ENCODE measurements at places on chromosomes 7 and 10.

GRCh38 chr10:24396396-24396795 lies 187.5 kb downstream of the KIAA1217 start:
- no peak for DNase-seq

DNA sequence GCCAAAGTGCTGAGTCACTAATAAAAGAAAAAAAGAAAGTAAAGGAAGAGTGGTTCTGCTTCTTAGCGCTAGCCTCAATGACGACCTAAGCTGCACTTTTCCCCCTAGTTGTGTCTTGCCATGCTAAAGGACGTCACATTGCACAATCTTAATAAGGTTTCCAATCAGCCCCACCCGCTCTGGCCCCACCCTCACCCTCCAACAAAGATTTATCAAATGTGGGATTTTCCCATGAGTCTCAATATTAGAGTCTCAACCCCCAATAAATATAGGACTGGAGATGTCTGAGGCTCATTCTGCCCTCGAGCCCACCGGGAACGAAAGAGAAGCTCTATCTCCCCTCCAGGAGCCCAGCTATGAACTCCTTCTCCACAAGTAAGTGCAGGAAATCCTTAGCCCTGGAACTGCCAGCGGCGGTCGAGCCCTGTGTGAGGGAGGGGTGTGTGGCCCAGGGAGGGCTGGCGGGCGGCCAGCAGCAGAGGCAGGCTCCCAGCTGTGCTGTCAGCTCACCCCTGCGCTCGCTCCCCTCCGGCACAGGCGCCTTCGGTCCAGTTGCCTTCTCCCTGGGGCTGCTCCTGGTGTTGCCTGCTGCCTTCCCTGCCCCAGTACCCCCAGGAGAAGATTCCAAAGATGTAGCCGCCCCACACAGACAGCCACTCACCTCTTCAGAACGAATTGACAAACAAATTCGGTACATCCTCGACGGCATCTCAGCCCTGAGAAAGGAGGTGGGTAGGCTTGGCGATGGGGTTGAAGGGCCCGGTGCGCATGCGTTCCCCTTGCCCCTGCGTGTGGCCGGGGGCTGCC lies at the start of gene IL6:
IL6 (plus strand) TSS at position 294 of the 807 bp plus-strand sequence; CDS start at position 357, 63 bp downstream.
- DNase-seq = no peak

- DNase-seq = no peak
Measured at GRCh38 chr7:120452665-120453064, 179.7 kb downstream of the KCND2 start.

GRCh38 chr7:41046776-41047175 lies 656.1 kb downstream of the INHBA start:
- no peak for DNase-seq

GRCh38 chr7:53119514-53119941 lies 84.1 kb downstream of the POM121L12 start:
- no peak for DNase-seq

DNA sequence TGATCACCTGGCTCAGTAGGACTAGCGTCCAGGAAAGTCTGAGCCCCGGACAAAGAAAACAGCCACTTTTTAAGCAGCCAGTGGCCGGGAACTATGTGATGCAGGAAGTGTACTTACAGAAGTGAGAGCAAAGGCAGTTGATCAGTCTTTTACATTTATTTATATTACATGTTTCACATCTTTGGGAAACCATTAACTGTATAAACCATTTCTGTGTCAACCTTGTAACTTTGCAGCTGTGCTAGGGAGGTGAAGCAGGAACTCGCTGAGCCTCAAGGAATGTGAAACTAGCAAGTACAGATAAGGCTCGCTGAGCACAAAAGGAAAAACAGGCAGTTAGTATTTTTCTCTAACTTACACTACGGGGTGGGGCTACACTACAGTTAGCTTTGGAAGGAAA lies 39.9 kb upstream of the HECW1 start:
- no peak for DNase-seq

GRCh38 chr10:114519306-114519669 lies 115.0 kb upstream of the AFAP1L2 start:
- no peak for DNase-seq

- DNase-seq = no peak
Measured at GRCh38 chr7:142882338-142882678, 3.2 kb downstream of the TRPV6 start.

DNA sequence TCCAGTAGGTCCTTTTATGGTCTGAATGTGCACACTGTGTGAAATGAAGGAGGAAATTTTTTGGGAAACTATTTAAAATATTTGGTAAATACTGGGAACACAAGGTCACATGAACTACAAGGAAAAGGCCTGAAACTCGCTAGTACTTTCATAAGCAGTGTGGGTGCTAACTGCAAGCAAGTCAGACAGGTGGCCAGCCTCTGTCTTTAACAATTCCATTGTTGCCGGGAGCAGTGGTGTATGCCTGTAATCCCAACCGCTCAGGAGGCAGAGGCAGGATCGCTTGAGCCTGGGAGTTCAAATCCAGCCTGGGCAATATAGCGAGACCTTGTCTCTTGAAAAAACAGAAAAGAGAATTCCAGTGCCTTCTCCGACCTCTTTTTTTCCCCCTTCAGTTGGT lies 37.5 kb downstream of the SMURF1 start:
- no peak for DNase-seq

DNA sequence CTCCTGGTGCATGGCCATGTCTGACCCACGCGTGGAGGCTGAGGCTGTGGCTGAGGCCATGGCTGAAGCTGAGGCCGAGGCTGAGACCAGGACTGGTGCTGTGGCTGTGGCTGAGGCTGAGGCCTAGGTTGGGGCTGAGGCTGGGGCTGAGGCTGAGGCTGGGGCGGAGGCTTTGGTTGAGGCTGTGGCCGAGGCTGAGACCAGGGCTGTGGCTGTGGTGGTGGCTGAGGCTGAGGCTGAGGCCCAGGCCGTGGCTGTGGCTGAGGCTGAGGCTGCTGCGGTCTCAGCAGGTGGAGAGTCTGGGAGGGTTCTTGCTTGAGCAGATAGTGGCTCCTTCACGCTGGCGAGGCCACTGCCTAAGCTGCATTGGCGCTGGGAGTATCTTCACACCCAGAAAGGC lies 76.4 kb downstream of the WDR37 start:
- DNase-seq = no peak

DNA sequence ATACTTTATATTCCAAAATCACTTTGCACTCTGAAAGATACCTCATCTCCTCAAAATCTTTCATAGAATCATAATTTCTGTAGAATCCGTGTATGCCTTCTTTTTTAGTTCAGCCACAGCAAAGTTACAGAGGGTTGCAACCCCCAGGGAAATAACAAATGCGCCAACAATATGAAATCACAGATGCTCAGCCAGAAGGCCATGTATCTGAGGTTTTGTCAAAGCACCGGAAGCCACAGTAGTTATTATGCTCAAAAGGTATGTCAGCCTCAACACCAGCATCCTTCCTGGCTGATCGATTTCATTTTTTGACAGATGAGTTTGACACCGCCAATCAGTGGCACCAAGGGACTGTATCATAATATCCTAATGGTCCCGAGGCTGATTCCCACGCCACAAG lies 204.1 kb downstream of the KCNMA1 start:
- DNase-seq = no peak

- no peak for DNase-seq
Measured at GRCh38 chr7:66250711-66251110, 45.6 kb downstream of the TPST1 start.

- DNase-seq = no peak
Measured at GRCh38 chr10:78300526-78300925, 266.9 kb downstream of the RPS24 start.

- no peak for DNase-seq
Measured at GRCh38 chr7:106372595-106373318, 88.0 kb upstream of the NAMPT start.

GRCh38 chr10:131177431-131178327 lies 133.8 kb downstream of the TCERG1L start:
- no peak for DNase-seq

DNA sequence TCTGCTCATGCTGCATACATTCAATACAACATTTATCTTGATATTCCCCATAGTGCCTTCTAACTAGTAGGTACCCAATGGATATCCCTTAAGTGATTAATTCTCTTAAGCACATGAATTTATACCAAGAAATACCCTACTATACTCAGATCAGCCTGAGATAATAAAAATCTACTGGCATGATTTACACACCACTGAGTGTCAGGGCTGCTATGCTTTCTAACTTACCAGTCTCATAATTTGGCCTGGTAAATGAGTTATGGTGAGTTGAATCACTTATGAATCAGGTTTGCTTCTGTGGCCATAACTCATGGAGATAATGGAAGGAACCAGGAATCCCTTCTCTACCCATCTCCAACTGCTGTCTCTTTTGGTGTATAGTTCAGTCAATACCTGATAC lies 122.8 kb downstream of the THSD7A start:
- no peak for DNase-seq

GRCh38 chr7:1890289-1891235 lies 220.5 kb downstream of the ELFN1 start:
- DNase-seq = no peak

GRCh38 chr7:8131694-8132605 lies 130.0 kb downstream of the ICA1 start:
- DNase-seq = no peak

DNA sequence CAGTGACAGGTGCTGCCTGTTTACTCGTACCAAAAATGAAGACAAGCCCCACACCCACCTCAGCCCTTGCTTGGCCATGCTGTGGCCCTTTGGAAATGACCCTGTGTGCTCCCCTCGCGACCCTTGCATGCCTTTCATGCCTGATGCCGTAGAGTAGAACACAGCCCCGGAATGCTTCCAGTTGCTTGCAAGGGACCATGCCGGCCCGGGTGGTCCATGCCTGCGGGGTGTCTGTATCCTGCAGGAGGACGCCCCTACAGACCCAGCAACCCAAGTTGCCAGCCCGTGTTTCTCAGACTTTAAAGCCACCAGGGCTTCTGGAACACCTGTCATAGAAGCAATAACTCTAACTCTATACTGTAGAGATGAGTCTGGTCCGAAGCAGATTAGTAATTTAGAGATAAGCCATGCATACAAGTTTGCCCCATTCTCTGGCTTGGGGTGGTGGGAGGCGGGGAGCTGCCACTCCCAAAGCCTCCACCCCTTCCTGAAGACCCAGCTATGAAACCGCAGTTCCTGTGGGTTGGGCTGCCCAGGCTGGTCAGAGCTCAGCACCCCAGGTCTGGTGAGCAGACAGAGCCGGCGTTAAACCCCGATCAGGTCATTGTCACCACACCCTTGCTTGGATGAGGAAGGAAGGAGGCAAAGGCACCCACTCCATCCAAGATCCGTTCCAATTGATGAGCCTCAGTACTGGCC lies 143.5 kb downstream of the ADCY1 start:
- no peak for DNase-seq

DNA sequence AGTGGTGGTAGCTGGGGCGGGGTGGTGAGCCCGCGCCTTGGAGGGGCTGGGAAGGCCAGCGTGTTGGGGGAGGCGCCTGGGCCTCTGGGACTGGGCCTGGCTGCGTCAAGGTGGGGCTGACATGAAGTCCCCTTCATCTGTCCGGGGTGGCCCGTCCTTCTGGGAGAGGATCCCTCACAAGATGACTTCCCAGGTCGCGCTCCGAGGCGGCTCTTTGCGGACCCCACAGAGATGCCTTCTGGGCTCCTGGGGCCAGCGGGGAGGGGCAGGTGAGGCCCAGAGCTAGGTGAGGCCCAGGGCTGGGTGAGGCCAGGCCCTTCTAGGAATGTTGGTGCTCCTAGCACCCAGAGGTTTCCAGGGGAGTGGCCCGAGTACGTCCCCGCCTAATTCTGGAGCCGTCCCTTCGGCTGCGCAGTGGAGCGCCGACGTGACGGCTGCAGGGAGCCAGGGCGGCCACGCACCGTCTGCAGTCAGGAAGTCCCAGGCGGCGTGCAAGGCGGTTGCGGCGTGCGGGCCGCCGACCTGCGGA lies 58.2 kb upstream of the NUPR2 start:
- DNase-seq = no peak

DNA sequence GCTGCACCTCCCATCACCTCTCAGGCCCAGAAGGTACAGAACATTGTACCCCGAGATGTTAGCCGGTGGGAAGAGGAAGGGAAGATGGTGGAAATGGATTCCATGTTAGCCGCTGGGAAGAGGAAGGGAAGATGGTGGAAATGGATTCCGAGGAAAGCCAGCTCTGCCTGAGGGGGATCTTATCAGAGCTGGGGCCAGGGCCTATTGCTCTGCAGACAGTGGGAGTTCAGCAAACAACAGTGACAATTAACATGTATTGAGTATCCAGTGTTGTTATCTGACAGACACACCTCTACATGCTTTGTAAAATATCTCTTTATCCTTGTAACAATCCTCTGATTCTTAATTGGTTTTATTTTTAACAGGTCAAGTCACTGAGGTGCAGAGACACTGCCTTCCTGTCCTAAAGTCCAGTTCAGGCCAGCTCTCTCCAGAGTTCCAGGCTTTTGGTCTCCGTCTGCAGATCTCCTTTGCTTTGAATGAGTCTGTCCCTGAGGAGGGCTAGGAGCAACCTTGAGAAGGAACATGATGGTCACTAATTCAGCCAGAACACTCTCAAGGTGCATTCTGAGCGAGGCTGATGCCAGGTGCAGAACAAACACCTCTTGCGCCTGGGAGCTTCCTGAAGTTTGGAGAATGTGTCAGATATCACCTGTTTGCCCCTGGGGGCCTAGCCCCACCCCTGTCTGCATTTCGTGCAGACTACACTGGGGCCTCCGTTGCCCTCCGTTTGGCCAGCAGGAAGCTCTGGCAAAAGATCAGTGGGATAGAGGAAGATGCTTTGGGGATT lies 82.4 kb upstream of the PODXL start:
- DNase-seq = no peak

GRCh38 chr7:131890176-131890575 lies 333.7 kb upstream of the PODXL start:
- DNase-seq = no peak

- no peak for DNase-seq
Measured at GRCh38 chr10:69653561-69653960, 23.5 kb downstream of the FAM241B start.

DNA sequence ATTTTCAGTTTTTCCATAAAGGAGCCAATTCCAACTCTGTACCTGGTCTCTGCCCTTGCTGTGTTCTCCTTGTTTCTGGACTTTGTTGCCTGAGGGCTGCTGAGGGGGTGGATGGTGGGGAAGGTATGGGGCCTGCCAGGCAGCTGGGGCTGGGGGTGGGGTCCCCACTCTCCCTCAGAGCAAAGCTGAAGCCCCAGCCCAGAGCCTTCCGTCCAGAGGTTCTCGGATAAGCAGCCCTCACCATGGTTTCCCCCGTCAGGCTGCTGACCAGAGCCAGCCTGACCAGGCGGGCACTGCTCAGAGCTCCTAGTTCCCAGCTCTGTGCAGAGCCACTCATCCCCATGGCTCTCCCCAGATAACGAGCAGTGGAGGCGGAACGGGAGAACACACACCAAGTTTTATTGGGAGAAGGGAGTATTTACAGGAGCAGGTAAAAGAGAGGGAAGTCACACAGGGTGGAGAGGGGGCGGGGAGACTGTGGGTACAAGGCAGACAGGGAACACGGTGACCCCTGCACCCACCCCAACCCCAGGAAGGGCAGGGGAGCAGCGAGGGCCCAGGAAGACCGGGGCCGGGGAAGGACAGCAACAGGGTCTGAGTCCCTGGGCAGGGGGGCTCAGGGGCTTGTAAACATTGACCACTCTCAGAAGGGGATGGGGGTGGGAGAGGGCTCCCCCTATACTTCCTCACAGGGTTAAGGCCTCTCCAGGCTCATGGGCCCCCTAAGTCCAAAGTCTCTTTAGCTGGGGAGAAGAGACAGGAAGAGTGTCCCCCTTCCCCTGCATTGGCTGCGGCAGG lies 5.8 kb downstream of the GNB2 start:
- no peak for DNase-seq

GRCh38 chr10:16828114-16828568 lies 10.9 kb upstream of the RSU1 start:
- peak; percentile 37 for DNase-seq

GRCh38 chr10:112379635-112380296 lies 5.8 kb downstream of the ACSL5 start:
- no peak for DNase-seq
